ENCODE measurements at places on chromosomes 3 and 15. TPM values are rescaled to one million over a fixed set of nuclear protein-coding genes. Genes with fewer than 3 reads are reported as not detected.

The GRAMD1C gene
- total RNA-seq, result 6.4 TPM

The TMCO5A gene
- total RNA-seq, result not detected

DNA sequence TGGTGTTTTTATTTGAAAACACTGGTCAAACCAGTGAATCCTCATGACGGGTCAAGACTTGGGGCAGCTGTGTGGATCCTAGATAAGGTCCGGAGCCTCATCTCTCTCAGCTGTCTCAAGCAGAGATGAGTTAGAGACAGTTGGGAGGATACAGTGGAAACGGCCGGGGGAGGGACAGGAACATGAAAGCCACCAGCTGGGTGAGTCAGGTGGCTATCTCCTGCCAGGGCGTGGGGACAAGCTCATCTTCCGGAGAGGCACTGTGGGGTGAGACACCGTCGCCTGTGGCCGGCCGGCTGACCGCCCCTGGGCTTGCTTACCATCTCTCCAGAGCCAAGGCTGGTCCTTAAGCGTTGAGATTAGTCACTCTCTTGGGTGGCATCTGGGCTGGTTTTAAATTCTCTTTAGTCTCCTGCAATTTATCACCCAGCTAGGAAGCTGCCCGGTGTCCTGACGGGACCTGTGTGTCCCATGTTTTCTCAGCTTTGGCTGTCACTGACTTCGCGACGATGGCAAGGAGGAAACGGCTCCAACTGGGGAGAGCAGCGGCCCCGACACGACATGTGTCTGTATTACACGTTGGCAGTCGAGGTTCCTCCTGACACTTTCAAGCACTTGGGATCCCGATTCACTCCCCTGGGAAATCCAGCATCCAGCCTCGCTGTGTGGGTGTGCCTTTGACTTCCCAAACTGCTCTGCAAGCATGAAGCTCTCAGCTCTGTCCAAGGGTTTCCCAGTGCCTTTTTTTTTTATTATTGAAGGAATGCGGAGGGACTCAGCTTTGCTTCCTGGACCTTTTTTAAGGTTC, 7.5 kb downstream of the ST8SIA2 start:
- H3K4me1 ChIP-seq, result no peaks in the 10 kb centered on the region
- H3K4me3 ChIP-seq, result no peak overlapping the region
- DNase-seq, result no peak

DNA sequence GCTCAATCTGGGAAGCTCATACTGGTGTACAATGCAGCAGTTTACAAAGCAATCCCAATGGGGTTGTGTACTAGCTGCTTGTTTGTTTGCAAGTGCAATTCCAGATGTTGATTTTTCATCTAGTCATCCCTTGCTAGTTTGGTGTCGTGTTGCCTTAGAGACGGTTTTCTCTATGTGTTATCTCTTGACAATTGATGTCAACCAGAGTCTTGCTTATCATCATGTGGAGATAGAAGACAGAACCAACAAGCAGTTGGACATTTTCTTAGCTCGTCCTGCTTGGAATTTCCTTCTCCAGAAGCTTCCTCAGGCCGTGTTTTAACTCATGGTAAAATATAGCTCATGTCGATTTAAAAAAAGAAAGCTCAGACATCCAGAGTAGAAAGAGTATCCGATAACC, 262.0 kb upstream of the KCNH8 start:
- no peak overlapping the region for H3K27ac ChIP-seq
- no peaks in the 10 kb centered on the region for H3K36me3 ChIP-seq
- DNase-seq, result no peak
- H3K4me3 ChIP-seq, result no peak overlapping the region
- no peaks in the 10 kb centered on the region for H3K4me1 ChIP-seq
- no peaks in the 10 kb centered on the region for H3K27me3 ChIP-seq

DNA sequence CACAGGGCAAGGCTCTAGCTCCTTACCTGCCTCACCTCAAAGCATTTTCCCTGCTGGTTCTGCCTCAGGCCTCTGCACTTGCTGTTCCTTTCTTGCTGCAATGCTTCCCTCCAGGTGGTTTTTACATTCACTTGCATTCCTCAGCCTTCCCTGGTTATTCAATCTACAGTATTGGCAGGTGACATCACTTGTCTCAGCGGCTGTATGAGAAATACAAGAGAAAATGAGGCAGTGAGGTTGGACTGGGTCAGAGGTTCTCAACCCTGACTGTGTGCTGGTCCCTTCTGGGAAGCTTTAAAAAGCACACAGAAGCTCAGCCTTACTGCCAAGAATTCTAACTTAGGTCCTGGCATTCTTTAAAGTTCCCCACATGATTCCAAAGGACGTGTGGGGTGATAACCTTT, 26.7 kb downstream of the SIAH2 start:
- H3K4me1 ChIP-seq, result no peaks in the 10 kb centered on the region
- DNase-seq, result no peak
- H3K4me3 ChIP-seq, result no peak overlapping the region
- H3K27me3 ChIP-seq, result no peaks in the 10 kb centered on the region

Data from upper lobe of right lung (tissue), 1 donor.